ENCODE measurements at places on chromosomes 3 and 15.
A peak's percentile ranks its signal among the peaks of the same experiment; 100 is the strongest.

DNA sequence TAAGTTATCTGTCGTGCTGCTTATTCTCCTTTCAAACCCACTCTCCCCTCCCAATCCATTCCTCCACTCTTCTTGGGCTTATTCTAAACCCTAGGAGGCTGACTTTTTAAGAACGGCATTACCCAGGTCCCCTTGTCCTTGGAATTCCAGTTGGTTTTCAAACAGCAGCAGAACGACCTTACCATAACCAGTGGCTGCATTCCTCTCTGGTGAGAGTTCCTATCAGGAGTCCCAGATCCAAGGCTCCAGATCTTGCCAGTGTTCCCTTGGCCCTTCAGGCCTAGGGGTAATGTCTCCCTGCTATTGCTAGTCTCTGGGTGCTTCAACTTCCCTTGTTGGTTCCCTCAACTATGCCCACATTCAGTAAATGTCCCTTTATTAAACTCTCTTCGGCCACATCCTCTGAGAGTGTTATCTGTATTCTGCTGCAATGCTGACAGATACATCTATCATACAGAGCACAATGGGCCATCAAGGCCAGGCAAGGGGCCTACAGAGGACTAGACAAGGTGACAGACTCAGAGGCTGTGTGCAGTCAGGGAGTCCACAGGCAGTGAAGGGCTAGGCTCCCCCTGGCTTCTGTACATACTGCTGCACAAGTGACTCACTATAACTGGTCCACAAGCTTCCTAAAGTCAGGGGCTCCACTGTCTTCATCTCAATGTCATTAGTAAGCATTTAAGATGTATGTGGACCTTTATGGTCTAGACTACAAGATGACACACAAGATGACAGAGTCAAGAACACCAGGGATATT is 10.1 kb downstream of the LYSMD2 start:
- no peak for DNase-seq

- no peak for DNase-seq
Measured at GRCh38 chr3:197425485-197426120, 127.2 kb upstream of the DLG1 start.

DNA sequence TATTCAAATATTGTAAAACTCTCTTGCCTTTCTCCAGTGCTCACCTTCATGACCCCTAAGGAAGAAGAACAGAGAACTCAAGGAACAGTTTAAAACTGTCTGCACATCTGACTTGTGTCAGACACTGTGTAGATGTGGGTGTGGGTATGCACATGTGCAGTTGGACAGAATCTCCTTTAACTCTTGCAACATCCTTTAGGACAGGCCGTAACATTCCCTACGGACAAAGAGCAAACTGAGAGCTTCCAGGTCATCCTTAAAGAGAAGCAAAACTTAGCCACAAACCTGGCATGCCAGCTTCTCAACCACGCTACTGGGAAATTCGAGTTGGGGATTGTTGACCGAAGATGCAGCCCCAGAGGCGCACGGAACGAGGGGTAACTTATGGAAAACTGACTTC is 4.1 kb upstream of the SFMBT1 start:
- no peak for DNase-seq

DNA sequence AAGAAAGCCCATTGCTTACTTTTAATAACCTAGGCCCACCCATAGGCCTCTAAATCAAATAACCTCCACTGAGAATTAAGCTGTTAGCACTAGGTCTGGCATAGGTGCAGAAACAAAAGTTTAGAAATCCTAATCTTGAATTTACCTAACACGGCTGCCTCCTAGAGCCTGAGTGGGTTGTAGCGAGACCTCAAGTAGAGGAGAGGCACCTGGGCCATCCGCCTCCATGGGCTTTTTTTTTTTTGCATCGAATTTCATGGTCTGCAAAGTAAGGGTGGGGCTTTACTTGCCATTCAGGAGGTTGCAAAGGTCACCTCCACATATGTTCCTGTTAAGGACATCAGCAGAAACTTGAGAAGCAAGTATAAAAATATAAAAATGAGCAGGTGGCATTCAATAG is 6.6 kb upstream of the TPM1 start:
- no peak for DNase-seq

- DNase-seq, result no peak
Measured at GRCh38 chr15:100124361-100124760, 217.4 kb downstream of the ADAMTS17 start.

- no peak for DNase-seq
Measured at GRCh38 chr3:105614288-105615030, 247.8 kb downstream of the ALCAM start.

GRCh38 chr15:45179221-45179985 is 8.4 kb downstream of the SHF start:
- peak; percentile 14 for DNase-seq

DNA sequence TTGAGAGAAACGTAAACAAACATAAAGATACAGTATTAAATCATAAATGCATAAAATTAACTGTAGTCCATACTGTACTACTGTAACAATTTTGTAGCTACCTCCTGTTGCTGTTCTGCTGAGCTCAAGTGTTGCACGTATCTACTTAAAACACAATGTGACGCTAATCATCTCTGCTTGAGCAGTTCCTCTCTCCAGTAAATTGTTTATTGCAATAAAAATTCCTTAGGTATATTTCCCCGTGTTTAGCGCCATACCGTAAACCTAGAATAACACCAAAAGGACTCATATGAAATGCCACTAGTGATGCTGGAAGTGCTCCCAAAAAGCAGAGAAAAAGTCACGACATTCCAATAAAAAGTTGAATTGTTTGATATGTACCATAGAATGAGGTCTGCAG is 152.3 kb downstream of the LRRN1 start:
- no peak for DNase-seq

GRCh38 chr3:107212618-107213017 is 164.6 kb upstream of the CCDC54 start:
- no peak for DNase-seq

- DNase-seq, result no peak
Measured at GRCh38 chr3:70919091-70919490, 606.7 kb upstream of the MDFIC2 start.

- no peak for DNase-seq
Measured at GRCh38 chr3:139537361-139537760, 2.2 kb downstream of the RBP1 start.

DNA sequence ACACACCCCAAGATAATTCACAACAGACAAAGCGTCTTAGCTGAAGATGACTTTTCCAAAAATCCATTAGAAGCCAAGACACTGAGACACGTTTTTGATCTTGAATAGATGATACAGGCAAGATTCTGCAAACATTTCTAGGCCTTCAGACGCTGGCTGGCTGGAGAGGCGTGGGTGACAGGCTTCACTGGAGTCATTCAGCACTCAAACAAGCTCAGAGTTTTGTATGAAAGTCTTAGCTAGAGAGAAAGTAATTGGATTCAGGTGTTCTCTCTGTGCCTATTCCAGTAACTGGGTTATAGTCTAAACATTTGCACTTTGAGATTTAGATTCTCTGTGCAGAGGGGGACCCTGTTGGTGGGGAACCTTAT is 147.7 kb upstream of the BHLHE40 start:
- DNase-seq, result no peak

DNA sequence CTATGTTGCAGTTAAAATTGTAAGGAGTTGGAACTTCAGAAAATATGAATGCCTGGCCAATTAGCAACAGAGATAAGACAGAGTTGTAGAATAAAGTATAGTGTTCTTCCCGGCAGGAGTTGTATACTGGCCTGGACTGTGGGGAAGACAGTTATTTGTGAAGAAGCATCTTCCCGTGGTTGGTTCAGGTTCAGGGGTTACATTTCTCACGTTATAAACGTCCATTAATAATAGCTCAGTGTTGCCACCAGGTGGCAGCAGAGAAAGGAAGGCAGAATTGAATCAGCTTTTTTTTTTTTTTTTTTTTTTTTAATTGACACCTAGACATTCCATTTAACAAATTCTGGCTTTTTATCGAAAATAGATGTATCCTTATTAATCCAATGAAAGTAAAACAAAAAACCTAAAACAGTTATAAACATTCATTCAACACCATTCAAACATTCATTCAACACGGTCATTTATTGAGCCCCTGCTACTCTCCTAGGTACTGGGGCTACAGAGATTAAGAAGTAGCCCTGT is 66.4 kb upstream of the NR2E3 start:
- peak; percentile 17 for DNase-seq

DNA sequence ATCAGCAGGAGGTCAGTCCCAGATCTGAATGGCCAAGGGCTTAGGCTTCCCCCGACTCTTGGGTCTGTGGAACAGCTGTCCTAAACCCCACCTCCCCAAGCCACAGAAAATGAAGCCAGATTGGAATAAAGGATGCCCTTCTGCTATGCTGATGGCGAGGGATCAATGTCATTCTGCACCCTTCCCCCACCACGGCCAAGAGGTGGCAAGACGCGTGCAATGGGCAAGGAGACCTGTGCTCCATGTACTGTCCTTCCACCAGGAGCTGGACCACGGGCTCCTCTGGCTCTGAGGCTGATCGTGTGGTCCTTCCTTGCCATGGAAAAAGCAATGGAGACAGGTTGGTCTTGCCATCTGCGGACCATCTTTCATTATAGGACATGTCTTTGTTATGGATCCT is 32.6 kb upstream of the TBC1D21 start:
- no peak for DNase-seq

DNA sequence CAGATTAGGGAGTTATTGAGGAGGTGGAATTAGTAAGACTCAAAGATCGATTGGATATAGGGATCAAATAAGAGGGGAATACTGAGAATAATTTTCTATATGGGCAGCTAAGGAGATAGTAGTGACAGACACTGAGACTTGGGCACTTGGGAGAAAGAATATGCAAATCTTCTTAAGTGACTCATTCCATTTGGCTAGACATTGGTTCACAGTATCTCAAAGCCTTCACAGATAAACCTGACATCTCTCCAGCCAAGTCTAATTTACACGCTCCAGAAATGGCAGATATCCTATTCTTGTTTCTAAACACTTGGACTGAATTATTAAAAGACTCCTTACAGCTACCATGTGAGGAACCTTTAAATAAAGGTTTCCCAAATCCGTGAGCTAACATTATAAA is 104.6 kb upstream of the ADAMTS9 start:
- DNase-seq, result no peak

DNA sequence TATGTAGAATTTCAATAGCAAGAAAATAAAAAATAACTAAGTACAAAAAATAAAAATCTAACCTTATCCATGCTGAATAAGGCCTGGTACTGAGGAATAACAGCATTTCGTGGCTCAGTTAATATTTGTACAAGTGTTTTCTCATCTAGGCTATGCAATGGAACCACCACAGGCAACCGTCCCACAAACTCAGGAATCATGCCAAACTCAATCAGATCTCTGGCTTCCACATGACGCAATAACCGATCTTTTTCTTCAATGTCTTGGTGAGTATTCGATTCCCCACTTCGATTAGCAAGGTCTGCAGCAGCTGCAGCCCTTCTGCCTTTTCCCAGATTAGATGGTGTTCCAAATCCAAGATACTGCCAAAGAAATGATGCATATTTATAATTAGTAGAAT is 21.1 kb upstream of the PDCD7 start:
- DNase-seq, result no peak

- DNase-seq, result no peak
Measured at GRCh38 chr3:129105862-129106261, 15.7 kb downstream of the RAB43 start.

- DNase-seq, result peak; percentile 14
Measured at GRCh38 chr3:129211772-129212171, 28.1 kb upstream of the CNBP start.

DNA sequence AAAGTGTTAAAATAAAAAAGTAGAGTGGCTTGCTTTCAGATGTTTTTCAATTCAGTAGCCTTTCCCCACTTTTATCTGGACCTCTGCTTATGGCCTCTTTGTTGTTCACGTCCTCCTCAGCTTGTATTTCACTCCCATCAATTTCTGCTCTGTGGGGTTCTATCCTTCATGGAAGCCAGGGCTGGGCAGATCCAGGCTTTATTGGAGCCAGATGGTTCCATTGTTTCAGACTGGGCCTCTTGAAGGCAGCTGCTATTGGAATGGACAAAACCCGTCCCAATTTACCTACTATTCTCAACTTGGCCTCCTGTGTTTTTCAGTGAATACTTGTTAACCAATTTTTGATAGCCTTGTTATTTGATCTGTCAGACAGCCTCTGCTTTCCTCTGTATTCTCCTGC is 10.9 kb upstream of the AADACL2 start:
- DNase-seq, result no peak

DNA sequence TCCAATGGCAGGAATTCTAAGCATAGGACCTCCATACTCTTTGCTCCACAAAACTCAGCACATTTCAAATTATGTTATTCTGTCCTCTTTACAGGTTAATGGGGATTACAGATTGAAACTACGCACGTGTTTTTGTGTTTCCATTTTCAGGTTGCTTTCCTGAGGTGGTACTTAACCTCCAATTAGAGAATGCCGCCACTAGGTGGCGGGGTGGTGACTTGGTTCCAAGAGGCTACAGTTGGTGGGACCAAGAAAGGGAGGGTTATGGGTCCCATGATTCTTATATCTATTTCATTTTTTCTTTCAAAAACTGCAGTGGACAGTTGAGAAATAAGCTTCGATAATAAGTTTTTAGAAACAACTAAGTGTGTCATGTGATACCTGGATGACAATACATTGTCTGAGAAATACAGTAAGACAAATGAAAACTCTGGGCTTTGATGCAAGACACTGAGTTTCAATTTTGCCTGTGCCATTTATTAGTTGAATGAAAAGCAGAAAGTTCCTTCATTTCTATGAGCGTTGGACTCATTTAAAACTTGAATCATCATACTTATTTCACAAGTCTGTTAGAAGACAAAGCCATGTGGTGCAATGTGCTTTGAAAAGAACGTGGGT is 539.0 kb downstream of the FGF12 start:
- DNase-seq, result peak; percentile 21

DNA sequence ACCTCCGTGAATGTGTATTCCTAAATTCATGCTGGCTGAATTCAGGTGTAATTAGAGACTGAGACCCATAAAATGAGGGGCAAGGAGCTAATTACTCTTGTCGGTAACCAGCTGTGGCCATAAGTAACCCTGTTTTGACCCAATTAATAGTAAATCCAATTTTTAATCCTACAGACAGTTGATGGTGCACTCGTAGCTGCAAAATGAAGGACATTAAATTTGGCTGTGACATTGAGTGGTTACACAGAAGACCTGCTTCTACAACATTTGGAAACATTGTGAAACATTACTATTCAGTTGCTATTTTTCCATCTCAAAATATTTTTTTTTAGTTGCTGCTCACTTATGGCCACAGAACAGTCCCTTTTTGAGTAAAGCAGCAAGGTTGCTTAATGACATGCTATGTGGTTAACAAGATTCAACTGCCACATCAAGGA is 33.0 kb downstream of the MBNL1 start:
- DNase-seq, result no peak

GRCh38 chr3:169634618-169635236 is 28.8 kb downstream of the MECOM start:
- peak; percentile 39 for DNase-seq

GRCh38 chr3:75042941-75043340 is 428.5 kb upstream of the CNTN3 start:
- DNase-seq, result no peak
